ENCODE measurements at places on chromosomes 16 and 17. TPM values are rescaled to one million over a fixed set of nuclear protein-coding genes. Genes with fewer than 3 reads are reported as not detected.

DNA sequence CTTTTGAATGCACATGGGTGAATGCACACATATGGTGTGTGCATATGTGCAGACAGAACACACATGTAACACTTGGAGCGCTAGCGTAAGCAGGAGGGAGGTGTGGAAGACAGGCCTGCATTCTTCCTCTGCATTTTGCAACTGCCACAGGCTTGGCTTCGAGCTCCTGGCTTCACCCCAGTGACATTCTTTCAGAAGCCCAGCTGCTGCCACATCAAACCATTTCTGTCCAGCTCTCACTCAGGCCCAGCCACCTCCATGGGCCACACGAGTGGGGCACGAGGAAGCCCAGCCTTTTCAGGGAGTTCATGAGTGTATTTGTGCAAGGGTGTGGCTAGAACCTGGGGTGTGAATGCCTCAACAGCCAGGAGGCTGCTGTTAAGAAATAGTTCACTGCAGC lies 18.8 kb downstream of the LGALS3BP start:
- DNase-seq: no peak

DNA sequence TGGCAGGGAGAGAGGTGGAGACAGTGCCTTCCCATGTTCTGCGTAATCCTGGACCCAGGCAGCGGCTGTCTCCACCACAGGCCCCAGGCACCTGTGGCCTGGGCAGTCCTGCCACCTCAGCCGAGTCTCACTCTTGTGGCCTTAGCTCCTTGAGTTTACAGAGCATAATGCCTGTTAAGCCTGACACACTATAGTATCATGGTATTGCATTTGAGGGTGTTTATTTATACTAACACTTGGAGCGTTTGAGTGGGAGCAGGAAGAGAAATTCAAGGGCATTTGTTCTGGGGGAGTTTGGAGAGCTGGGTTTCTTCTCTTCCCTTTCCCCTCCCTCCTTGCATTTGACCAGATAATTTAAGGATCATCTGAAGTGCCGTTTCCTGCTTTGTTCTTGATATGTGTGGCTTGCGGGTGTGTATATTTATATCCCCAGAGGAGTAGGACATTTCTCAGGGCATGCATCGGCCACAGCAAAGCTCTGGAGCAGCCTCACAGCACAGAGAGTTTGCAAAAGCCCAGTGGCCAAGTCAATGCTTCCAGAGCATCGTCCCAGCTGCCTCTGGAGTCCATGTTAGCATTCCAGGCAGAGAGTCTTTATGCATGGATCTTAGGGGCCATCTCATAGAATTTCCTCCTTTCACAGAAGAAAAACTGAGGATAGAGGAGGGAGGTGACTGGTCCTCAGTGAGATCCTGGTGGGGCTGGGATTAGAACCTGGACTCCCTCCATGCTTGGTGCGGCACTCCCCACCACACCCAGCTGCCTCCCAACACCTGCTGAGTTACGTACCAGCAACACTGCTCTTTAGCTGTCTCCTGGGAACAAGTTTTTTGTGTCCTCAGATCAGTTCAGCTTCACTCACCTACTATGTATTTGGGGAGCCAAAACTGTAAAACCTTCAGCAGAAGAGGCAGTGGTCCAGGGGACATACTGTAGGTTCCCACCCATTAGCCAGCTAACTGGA lies 222.8 kb downstream of the CCDC182 start:
- DNase-seq: no peak

- DNase-seq: peak; percentile 66
Observed at GRCh38 chr16:66127459-66128370, 238.8 kb upstream of the CDH5 start.

DNA sequence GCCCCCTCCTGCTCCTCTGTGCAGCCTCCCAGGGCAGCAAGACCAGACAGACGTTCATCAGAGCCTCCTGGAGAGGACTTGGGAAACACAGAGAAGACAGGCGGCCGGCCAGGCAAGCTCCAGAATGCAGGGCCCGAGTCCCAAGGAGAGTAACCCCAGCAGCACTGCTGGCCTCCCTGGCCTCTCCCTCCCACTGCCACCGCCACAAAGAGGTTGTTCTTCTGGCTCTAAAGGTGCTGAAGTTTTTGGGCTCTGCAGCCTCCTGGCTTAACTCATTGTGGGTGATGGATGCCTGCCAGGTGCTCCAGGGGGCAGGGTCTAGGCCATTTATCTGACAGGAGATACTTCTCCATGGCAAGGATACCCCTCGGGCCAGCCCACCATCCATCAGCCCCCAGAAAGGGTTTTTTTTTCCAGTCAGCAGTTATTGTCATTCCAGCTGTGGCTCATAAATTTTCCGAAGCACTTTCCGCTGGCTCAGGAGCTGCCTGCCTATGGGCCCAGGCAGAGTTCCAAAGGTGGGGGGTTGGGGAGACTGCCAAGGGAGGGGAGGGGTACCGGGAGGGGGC lies 32.0 kb upstream of the MRPS23 start:
- DNase-seq: no peak

- peak; percentile 75 for DNase-seq
Observed at GRCh38 chr17:78933025-78933958, 8.1 kb upstream of the TIMP2 start.

DNA sequence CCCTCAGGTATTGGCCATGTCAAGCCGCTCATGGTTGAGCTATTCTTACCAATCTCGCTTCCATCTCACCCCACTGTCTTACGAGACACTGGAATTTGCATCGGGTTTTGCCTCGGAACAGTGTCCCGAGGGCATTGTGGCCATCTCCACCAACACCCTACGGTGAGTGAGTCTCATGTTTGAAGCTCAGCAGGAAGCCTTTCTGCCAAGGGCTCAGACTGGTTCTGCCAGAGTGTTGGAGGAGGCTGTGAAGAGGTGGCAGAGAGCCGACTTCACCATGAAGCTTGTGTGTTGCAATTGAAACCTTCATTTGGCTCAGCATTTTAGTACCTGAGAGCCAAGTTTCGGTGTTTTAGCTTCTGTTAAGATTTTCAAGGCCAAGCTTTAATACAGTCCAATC lies 38.0 kb downstream of the SF3B3 start:
- no peak for DNase-seq

DNA sequence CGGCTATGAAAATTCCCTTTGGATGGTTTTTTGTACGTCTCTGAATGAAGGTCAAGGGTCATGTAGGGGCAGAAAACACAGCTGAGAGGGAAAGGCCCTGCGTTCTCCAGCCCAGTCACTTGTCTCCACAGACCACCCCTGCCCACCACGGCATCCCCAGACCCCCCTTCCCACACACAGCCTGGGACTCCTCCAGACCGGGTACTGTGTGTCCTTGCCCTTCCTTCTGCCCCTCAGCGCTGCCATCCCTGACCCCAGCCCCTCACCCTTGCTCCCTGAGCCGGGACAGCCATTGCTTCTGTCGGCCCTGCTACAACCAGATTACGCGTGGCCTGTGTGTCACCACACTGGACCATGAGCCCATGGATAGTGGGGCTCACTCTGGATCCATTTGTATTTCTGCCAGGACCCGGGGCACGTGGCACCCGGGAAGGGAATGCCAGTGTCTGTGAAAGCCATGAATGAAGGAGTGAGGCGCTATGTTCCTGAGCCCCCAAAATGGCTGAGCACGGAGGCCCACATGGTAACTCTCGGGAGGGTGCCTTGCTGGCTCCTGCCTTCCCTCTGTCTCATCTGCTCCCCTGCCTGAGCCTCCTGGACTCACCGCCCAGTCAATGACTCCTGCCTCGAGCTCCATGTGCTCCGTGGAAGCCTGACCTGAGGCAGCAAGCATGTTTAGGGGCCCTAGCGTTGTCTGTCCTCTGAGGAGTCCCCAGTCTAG lies 139.1 kb upstream of the FOXF1 start:
- no peak for DNase-seq

DNA sequence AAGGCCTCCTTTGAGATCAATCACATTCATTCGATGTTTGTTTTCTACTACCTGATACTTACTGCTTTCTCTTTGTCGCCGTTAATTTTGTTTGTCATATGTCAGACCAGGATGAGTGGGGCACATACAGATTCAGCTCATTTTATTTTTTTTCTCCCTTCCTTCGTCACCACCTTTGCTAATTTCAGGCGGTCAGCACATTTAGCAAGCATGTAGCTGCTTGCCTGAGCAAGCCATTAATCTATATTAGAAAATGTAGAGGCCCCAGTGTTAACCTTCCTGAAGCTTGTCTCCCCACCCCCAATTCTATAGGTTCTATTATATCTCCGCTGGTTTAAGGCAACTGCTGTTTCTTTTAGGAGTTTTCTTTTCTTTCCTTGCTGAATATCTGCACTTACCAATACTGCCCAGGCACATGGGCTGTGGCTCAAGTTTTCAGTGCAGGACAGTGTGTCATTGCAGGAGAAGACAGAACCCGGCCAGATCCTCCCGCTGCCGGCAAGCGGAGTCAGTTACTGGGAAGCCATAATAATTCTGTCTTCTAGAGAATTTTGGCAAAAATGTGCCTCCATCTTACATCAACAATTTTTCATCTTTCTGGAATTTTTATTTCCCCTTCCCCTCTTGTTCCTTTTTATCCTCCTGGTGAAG lies 714.3 kb downstream of the WWOX start:
- DNase-seq: no peak

- DNase-seq: no peak
Observed at GRCh38 chr17:80268427-80268826, 7.8 kb downstream of the RNF213 start.

DNA sequence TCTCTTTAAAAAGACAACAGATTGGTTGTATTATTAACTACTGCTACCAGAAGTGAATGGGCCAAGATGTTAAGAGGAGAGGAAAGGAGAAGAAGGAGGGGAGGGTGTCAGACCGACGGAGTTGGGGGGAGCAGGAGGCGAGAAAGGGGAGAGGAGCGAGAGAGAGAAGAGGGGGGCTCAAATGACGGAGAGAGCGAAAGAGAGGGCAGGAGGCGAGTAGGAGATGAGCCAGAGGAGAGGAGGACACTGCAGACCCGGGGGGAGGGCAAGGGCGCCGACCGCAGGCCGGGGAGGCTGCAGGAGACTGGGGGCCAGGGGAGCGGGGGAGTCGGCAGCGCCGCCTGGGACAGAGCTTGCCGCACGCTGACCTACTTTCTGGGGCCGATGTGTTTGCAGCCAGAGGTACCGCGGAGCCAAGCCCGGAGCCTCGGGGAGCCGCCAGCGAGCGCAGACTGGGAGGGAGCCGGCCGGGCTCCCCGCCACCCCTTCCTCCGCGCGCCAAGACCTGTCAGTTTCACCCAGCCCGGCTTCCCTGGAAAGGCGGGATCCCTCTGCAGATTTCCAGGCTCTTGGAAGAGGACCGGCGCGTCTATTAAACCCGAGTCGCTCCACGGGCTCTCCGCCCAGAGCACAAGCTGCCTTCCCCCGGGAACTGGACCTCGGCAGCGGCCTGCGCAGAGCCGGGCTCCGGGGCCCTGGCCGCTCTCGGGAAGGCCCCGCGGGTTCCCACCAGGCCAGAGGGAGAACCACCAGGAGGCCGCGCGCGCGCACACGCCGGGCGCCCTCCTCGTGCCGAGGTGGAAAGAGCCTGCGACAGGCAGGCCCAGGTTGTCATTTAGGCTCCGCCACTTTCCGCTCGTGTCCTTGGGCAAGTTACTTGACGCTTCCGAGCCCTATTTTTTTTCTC lies 74.6 kb downstream of the CMC2 start:
- peak; percentile 78 for DNase-seq

DNA sequence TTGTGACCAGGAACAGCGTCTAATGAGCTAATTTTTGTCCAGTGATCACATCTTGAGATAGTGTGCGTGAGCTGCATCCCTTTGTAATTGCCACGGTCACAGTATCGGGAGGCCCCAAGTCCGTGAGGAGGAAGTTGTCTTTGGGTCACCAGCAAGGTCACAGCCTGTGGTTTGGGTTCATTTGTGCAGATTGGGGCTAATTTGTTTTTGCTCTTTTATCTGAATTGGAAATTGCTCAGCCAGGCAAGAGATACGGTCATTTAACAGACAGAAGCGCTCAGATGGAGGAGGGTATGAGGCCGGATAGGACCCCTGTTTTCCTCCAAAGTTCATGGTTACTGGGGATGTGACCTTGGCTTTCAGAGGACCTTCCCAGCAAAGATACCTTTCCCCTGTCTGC lies 174.1 kb downstream of the SNX29 start:
- DNase-seq: no peak

GRCh38 chr16:55324285-55325079 lies 479 bp downstream of the IRX6 start:
- DNase-seq: no peak

- DNase-seq: no peak
Observed at GRCh38 chr17:78409191-78409928, 30.9 kb downstream of the PGS1 start.

GRCh38 chr16:85302018-85302847 lies 190.0 kb upstream of the CIBAR2 start:
- DNase-seq: no peak

- DNase-seq: peak; percentile 67
Observed at GRCh38 chr16:67277294-67277998, 1.9 kb upstream of the PLEKHG4 start.

Gene TNFRSF17
- not detected for total RNA-seq

Gene TSPOAP1
- 9.0 TPM for total RNA-seq

Gene ST6GALNAC2
- total RNA-seq: 5.1 TPM

Gene TSNAXIP1
- total RNA-seq: 0.55 TPM

Gene CACNG5
- total RNA-seq: not detected
